Stimulated activated CD8-positive, alpha-beta memory T cell treated with anti-CD3 and anti-CD28 coated beads, Interleukin-2, amount 100 ng/mL, for 48 hours (primary cell): ENCODE measurements at places on chromosomes 4 and X.

- DNase-seq = peak; percentile 45
These were observed 30.8 kb downstream of the RTL5 start for GRCh38 chrX:72100824-72101351.

- no peak for DNase-seq
These were observed 66.6 kb downstream of the SNX25 start for GRCh38 chr4:185276036-185276435.

DNA sequence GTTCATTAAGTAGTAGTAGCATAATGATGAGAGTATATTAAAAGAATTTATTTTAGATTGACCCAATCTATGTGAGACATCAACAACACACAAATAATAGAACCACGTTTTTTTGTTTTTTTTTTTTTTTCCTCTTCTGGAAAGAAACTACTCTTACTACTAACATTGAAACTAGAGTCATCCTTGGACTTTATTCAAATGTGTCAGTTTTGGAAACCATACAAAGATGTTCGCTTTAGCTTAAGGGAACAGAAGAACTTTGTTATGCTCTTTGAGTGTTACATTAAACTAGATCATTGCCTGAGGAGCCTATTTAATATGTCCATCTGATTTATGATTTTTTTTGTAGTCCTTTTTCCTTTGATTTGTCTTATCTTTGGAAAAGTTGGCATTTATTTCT is 166.7 kb downstream of the RPA4 start:
- no peak for DNase-seq

DNA sequence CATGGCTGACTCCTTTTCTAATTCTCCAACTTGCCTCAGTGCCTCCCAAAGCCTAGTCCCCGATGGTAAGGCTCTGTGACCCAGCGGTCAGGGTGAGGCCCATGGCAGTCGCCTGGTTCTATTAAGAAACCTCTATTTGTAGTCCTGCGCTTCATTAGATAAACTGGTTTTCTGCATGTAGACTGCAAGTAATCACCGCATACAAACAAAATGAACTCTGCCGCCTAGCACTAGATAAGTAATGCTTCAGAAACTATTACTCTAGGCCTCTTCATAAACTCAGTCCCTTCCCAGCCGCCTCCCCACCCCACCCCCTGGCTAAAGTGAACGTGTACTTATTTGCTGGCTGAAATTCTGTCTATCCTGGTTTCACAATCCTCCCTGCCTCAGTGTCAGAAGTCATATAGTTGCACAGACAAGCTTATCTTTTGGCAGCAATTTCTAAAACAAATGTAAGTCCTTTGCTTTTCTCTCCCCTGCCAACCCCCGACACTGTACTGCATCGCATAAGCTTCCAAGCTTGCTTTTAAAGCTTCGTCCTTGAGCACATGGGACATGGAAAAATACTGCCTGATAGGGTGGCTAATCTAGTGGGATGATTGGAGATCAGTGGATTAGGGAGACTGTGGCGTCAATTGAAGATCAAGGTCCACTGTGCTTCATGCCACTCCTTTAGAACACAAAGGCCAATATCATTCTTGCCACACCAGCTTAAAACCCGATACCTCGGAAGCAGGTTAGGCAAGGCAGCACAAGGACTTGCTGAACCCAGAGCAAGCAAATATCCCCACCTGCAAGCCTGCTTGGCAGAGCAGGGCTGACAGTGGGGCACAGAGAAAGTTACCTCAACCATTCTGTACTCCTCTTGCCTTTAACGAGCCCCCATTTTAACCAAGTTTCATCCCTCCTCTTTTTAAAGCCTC is 125.8 kb downstream of the IRF2 start:
- no peak for DNase-seq

DNA sequence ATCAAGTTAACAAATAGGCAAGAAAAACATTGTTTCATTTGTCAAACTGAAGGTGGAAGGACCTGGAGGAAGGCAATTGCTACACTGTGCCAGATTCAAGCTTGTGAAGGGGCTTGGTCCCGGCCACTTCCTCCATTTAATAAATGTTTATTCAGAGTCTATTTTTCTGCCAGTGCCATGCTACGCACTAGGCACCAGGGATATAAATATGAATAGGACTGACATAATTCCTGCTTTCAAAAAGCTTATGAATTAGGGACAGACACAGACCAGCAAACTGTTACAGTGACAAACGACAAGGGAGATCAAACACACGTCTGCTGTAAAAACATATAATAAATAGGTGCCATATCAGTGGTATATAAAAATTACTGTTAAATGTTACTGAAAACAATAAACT is 571 bp downstream of the TLR6 start:
- DNase-seq = no peak

DNA sequence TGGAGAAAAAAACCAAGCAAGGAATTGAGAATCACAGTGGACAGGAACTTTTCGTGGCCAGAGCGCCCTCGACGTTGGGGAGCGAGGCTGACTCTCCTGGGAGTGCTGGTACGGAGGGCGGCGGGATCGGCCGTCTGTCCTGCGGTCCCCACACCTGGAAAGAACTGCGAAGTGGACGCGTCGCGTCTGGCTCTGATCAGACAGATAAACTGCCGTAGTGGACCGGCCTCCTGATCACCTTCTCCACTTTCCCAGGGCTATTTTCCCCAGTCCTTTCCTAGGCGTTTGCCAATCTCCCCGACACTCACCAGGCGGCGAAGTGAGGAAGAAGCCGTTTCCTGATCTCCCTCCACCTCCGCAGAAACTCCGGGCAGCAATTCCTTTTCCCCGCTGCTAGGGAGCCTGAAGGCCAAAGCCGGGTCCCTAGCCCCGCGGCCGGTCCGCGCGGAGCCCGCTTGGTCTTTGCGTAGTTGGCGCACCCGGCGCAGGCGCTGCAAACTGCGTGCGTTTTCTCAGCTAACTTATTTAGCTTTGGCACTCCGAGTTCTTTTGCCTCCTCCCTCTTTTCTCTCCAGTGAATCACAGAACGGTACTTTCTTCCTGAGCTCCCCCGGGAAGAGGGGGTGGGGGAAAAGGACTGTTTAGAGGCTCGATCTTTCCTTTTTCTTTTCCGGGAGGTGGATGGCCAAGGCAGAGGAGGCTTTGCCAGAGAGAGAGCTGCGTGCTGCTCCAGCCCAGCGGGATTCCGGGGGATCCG is at the start of gene ARSJ:
Gene ARSJ, minus strand, starts transcription at position 500 of the 757 bp plus-strand sequence. CDS start 813 bp downstream, outside the sequence.
- DNase-seq = no peak

DNA sequence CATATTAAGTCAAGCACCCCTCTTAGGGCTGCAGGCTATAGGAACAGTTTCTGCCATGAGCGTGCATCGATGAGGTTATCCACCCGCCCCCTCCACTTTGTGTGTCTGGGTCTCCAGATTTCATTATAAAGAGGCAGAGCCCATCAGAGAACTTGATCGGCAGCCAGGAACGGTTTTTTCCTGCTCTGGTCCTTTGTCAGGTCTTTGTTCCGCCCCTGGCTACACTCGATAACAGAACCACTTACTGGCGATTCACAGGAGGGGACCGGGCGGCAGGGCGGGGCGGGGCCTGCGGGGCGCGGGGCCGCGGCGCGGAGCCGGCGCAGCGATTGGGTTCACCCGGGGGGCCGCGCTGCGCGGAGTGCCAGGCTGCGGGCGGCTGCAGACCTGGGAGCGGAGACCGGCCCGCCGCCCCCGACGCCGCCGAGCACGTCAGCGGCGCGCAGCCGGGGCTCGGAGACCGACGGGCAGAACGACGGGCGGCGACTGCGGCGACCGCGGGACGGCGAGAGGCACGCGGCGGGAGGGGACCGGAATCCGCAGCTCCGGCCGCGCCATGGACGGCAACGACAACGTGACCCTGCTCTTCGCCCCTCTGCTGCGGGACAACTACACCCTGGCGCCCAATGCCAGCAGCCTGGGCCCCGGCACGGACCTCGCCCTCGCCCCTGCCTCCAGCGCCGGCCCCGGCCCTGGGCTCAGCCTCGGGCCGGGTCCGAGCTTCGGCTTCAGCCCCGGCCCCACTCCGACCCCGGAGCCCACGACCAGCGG is at the start of gene SLC10A4:
Gene SLC10A4, plus strand, starts transcription at position 338 of the 771 bp plus-strand sequence. Its CDS starts 219 bp downstream, at position 557.
- no peak for DNase-seq

- no peak for DNase-seq
These were observed 173.2 kb downstream of the PDGFC start for GRCh38 chr4:156798438-156798837.

DNA sequence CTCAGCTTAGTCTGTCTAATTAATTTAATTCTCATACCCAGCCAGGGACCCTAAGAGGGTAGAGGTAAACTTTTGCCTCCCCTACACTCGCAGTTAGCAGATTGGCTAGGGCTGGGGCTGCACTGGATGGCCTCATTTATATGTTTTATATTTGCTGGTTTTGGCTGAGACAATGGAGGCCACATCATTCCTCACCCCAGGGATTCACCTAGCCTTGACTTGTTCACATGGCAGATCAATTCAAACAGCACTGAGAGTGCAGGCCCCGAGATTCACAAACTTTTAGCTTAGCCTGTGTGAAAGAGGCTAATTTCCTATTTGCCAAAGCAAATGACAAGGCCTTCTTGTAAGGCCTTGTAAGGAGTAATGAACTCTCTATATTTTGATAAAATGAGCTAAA is 844.4 kb downstream of the ARAP2 start:
- no peak for DNase-seq

- DNase-seq = no peak
These were observed 493.4 kb downstream of the ACTRT1 start for GRCh38 chrX:127558811-127559210.

DNA sequence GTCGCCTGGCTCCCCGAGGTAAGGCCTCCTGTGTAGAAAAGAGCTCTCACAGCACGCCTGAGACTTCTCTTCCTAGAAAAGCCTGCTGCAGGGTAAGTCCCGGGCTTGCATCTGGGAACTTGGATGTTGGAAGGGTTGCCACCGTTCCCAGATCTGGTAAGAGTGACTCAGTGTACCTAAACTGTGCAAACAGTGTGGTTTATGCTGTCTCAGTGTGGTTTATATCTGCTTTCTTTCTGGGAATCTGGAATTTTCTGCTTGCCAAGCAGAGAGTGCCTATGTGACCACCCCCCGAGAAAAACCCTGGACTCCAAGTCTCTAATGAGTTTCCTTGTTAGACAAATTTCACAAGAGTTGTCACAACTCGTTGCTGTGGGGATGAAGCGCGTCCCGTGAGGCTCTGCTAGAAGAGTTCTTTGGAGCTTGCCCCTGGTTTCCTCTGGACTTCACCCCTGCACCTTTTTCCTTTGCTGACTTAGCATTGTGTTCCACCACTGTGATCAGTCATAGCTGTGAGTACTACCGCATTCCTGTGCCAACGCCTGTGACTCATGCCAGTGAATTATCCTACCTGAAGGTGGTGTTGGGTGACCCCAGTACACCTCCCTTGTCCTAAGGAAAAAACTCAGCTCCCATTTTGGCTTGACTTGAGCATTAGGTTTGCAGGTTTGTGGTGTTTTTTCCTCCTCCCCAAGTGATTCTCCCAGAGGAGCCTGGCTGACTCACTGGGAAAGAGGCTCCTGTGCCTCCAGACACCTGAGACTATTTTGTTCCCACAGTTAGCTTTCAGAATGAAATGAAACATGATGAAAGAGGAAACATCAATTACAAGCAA is 14.5 kb downstream of the SLC2A9 start:
- no peak for DNase-seq

DNA sequence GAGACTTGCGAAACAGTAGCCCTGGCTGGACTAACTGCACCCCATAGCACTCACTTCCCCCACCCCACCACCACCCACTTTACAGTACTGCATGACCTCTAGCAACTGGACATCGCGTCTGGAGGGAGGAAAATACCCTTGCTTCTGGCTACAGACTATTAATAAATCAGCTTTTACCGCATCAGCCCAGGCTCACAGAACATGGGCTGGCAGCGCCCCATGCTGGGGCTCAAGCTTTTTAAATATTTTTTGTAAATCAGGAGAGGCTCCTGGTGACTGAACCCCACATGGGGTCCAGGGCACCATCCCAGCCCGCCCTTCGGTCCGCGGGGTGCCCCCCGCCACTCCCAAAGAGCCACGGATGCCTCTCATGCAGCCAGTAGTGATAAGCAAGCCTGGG is 2.7 kb downstream of the HS6ST2 start:
- no peak for DNase-seq

GRCh38 chr4:8277356-8278008 is 7.9 kb downstream of the HTRA3 start:
- no peak for DNase-seq
